ENCODE measurements at places on chromosomes 4 and X.
A peak's percentile ranks its signal among the peaks of the same experiment; 100 is the strongest.

- no peaks in the 10 kb centered on the region for H3K4me1 ChIP-seq
- DNase-seq, result no peak
- H3K36me3 ChIP-seq, result no peaks in the 10 kb centered on the region
- no peak overlapping the region for H3K4me3 ChIP-seq
- no peaks in the 10 kb centered on the region for H3K27me3 ChIP-seq
- no peak overlapping the region for H3K27ac ChIP-seq
Observed at GRCh38 chr4:28788929-28789490, 1928.4 kb downstream of the STIM2 start.

DNA sequence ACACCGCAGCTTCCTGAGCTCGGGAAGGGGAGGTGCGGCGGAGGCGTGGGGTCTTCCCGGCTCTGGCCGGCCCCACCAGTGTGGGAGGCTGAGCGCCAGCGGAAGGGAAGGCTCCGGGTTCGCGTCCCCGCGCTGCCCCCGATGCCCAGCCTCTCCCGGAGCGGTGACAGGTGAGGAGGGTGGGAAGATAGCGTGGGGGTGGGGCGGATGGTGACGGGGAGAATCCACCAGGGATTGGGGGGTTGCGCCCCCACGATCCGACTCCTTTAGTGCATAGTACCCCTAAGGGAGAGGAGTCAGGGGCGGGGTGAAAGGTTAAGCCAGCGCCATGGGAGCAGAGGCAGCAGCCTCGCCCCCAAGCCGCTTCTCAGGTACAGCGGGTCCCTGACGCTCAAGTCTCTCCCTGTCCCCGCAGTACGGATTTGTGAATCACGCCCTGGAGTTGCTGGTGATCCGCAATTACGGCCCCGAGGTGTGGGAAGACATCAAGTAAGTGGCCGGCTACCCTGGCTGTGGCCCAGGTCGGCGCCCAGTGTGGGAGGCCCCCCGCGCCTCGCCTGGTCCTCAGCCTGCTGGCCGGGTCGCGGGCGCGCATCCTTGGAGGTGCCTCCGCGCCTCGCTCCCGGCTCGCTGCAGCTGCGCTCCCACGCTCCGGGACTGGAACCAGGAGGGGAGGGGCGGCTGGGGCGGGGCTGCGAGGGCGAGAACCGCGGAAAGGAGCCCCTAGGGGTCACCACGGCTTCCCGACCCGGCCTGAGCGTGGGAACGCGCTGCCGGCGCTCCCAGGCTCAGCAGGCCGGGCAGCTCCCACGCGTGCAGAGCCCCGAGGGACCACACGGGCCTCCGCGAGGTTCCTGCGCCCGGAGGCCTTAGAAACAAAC, 791 bp downstream of the GUCY1B1 start:
- H3K27me3 ChIP-seq, result no peaks in the 10 kb centered on the region
- H3K36me3 ChIP-seq, result no peaks in the 10 kb centered on the region
- peak overlapping the region; percentile 42 for H3K4me3 ChIP-seq
- peak overlapping the region; percentile 82 for H3K27ac ChIP-seq

- H3K27me3 ChIP-seq, result no peaks in the 10 kb centered on the region
- DNase-seq, result no peak
Observed at GRCh38 chr4:88814043-88814617, 116.5 kb upstream of the NAP1L5 start.

- H3K36me3 ChIP-seq, result no peaks in the 10 kb centered on the region
- peaks cover 5% of the 10 kb centered on the region for H3K4me1 ChIP-seq
- H3K27me3 ChIP-seq, result no peaks in the 10 kb centered on the region
- DNase-seq, result no peak
- H3K4me3 ChIP-seq, result no peak overlapping the region
Observed at GRCh38 chr4:150938417-150938816, 76.7 kb downstream of the LRBA start.

DNA sequence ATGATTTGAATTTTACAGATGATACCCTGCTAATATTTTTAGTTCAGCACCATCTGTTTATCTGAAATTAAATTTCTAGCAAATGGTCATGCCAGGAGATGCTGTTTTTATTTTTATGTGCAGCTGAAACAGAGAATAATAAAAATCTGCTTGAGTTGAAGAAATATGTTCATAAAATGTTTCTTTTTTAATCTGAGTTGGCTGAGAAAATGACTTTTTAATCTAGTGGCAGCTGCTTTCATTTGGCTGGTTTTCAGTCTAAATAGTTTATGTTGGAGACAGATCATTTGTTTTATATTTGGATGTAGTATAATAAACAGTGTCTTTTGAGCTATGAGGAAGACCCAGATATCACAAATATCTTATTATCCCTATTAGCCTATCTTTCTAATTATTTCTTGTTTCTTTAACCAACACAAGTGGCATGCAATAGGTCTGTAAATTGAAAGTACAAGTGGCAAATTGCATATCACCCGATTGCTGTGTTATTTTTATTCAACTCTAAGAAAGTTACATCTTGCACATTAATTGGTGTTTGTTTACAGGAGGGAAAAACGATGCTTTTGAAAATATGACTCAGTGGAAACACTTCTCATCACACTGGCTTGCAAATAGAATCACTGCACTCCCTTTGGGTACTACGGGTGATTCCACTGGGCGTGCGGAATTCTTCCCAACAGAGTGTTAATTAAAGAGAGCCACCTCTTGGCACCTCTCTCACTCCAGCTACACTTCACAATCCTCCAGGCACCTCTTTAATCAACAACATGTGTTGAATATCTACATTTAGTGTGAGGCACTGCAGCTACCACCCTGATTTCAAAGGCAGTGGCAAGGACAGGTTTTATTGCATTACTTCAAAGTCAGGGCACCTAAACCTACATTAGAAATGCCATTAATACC, 51.7 kb upstream of the AP1S2 start:
- H3K4me3 ChIP-seq, result no peak overlapping the region
- no peaks in the 10 kb centered on the region for H3K4me1 ChIP-seq
- H3K27me3 ChIP-seq, result no peaks in the 10 kb centered on the region
- DNase-seq, result no peak
- H3K36me3 ChIP-seq, result no peaks in the 10 kb centered on the region
- H3K27ac ChIP-seq, result no peak overlapping the region

GRCh38 chrX:130213376-130213775, 41.6 kb downstream of the RAB33A start:
- H3K4me3 ChIP-seq, result no peak overlapping the region
- no peak overlapping the region for H3K27ac ChIP-seq
- no peak for DNase-seq
- no peaks in the 10 kb centered on the region for H3K27me3 ChIP-seq

- no peaks in the 10 kb centered on the region for H3K4me1 ChIP-seq
- H3K36me3 ChIP-seq, result no peaks in the 10 kb centered on the region
- no peak overlapping the region for H3K4me3 ChIP-seq
- H3K27me3 ChIP-seq, result no peaks in the 10 kb centered on the region
- DNase-seq, result no peak
- no peak overlapping the region for H3K27ac ChIP-seq
Observed at GRCh38 chr4:146647615-146648460, 9.1 kb downstream of the POU4F2 start.

- H3K4me3 ChIP-seq, result no peak overlapping the region
- no peaks in the 10 kb centered on the region for H3K36me3 ChIP-seq
- no peaks in the 10 kb centered on the region for H3K27me3 ChIP-seq
Observed at GRCh38 chrX:1576201-1576992, 15.0 kb upstream of the AKAP17A start.

- peak overlapping the region; percentile 73 for H3K27ac ChIP-seq
- H3K4me1 ChIP-seq, result no peaks in the 10 kb centered on the region
- peak overlapping the region; percentile 51 for H3K4me3 ChIP-seq
- no peak for DNase-seq
- H3K36me3 ChIP-seq, result no peaks in the 10 kb centered on the region
- no peaks in the 10 kb centered on the region for H3K27me3 ChIP-seq
Observed at GRCh38 chr4:113979905-113980615, 613 bp upstream of the ARSJ start.

- no peaks in the 10 kb centered on the region for H3K4me1 ChIP-seq
- no peak overlapping the region for H3K4me3 ChIP-seq
- no peaks in the 10 kb centered on the region for H3K27me3 ChIP-seq
- H3K36me3 ChIP-seq, result no peaks in the 10 kb centered on the region
- H3K27ac ChIP-seq, result no peak overlapping the region
Observed at GRCh38 chr4:169724260-169724659, 33.5 kb downstream of the HPF1 start.

- H3K36me3 ChIP-seq, result no peaks in the 10 kb centered on the region
- DNase-seq, result no peak
- H3K27me3 ChIP-seq, result no peaks in the 10 kb centered on the region
Observed at GRCh38 chrX:84197550-84197949, 9.6 kb upstream of the RPS6KA6 start.

- no peaks in the 10 kb centered on the region for H3K36me3 ChIP-seq
- DNase-seq, result no peak
- H3K27ac ChIP-seq, result peak overlapping the region; percentile 67
- no peaks in the 10 kb centered on the region for H3K4me1 ChIP-seq
- H3K4me3 ChIP-seq, result no peak overlapping the region
Observed at GRCh38 chrX:97126020-97126419, 242.3 kb downstream of the RPA4 start.
